CD4-positive, alpha-beta T cell treated with Interleukin-1 beta for 1 hour (primary cell): ENCODE measurements at places on chromosomes 11 and 22.

DNA sequence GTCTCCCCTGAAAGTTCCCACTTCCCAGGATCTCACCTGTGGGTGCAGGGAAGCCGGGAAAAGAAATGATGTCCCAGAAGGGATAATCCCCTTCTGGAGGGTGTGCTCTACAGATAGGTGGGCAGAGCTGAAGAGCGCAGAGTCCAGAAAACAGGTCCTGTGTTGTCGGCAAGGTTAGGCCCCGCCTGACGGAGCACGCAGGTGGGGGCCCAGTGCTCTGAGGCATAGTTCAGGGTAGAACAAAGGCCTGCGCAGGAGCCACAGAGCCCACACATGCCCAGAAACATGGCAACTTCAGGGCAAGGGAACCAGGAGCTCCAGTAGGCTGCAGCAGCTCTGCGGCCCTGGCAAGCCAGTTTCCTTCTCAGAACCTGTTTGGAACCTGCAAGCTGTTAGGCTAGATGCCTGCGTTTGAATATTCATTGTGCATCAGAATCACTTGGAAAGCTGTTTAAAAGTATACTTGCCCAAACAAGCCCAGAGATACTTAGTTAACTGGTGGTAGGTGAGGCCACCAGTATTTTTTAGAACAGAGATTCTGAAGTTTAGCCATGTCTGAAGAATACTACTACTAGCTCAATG lies 386.6 kb downstream of the BUD13 start:
- no peak for DNase-seq

GRCh38 chr11:126890561-126890960 lies 110.0 kb downstream of the KIRREL3 start:
- no peak for DNase-seq

- DNase-seq = no peak
Measured at GRCh38 chr22:20106205-20106848, 9.6 kb upstream of the RANBP1 start.

GRCh38 chr11:120400564-120401364 lies 64.6 kb downstream of the ARHGEF12 start:
- no peak for DNase-seq

- no peak for DNase-seq
Measured at GRCh38 chr11:6611963-6612212, 128 bp downstream of the TAF10 start.

- DNase-seq = no peak
Measured at GRCh38 chr11:121268581-121268980, 24.0 kb upstream of the SC5D start.

DNA sequence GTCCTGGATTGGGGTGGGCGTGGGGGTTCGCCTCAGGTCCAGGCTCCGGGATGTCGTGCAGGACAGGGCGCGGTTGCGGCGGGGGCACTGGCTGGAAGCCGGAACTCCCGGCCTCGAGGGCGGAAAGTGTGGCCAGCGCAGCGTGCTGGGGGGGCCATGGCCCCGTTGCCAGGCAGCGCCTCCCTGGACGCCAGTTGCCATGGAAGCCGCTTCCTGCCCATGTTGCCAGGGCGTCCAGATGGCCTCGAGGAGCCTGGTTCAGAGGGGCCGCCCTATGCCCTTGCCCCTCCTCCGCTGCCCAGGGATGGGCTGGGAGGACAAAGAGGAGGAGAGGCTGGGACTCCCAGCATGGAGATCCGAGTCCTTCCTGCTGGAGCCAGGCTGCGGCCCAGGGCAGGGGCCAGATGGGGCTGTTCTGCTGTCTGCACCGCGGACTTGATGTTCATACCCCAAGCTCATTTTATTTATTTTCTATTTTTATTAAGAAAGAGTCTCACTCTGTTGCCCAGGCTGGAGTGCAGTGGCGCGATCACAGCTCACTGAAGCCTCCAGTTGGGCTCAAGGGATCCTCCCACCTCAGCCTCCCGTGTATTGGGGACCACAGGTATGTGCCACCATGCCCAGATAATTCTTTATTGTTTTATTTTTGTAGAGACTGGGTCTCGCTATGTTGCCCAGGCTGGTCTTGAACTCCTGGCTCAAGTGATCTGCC lies 4.6 kb upstream of the CCDC188 start:
- peak; percentile 12 for DNase-seq

DNA sequence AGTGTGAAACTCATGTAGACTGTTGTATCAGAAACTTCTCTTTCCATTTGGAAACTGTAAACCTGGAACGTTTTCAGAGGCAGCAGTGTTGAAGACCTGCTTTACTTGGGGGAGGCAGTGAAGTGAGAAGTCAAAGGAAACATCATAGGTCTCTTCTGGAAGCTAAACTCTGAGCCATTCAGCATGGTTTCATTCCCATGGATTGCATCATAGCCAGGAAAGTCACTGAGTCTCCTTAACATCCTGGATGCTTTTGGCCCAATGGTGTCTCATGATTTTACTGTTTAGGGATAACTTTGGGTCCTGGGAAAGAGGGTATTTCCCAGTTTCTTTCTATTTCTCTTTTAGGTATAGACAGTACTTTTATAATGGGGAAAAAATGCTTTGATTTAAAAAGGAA lies 153.2 kb upstream of the E2F8 start:
- no peak for DNase-seq

GRCh38 chr11:131052367-131052766 lies 136.1 kb upstream of the SNX19 start:
- DNase-seq = no peak

DNA sequence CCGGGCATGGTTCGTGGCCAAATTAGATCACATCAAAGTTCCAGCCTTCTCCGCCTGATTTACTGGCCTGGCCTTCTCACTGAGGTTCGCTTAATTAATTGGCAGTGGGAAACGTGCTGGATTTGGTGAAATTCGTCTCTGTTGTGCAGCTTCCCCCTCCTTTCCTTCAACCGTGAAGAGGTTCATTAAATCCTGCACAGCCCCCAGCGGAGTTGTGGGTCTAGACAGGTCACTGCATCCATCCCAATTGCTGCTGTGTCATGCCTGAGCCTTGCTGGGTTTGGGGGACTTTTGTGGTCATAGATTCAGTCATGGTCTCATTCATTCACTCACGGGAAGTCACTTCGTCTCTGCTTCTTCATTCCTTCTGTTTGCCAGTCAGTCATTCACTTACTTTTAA lies 90.0 kb downstream of the INSC start:
- DNase-seq = no peak

DNA sequence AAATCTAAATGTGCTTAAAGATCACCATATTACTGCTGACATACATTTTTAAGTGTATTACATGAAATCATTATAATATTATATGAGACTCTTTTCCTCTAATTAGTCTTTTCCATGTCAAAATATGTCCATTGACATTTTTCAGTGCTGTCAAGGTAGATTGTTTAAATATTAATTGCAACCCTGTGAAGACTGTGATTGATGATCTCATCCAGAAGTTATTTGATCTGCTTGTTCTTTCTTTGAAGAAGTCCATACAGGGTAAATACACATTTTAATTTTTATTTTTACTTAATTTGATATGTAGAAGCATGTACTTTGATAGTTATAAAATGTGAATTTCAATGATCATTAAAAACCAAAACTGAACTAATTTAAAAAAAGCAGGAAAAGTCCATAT lies 38.4 kb downstream of the DYNC2H1 start:
- DNase-seq = no peak

GRCh38 chr11:98559961-98560360 lies 460.8 kb upstream of the CNTN5 start:
- DNase-seq = no peak

GRCh38 chr22:37019309-37020191 lies at the start of the genes MPST and TST:
TSS of gene MPST (plus strand) at chr22:37019742. CDS start at chr22:37019837, 95 bp downstream.
TSS of gene TST (minus strand) at chr22:37019447. CDS start at chr22:37018732, 715 bp downstream.
- DNase-seq = peak; percentile 39

- DNase-seq = no peak
Measured at GRCh38 chr11:106172386-106172991, 95.0 kb downstream of the AASDHPPT start.

- no peak for DNase-seq
Measured at GRCh38 chr22:42177891-42178336, 47.3 kb upstream of the CYP2D6 start.

DNA sequence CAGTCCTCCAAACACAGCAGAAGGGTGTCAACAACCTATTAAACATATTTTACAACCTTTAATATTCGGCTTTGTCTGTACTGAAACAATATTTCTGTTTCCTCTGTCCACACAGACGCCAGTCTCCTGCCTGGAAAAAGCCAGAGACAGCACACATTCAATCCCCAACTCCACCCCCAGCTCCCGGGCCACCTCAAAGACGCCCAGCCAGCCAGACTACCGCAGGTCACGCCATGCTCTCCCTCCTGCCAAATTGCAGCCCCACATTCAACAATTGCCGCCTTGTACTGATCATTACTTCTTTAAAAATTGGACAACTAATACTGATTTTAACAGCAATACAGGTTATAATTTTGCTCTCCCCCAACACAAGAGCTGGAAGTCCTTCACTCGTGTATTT lies 1.2 kb downstream of the SERGEF start:
- DNase-seq = no peak

DNA sequence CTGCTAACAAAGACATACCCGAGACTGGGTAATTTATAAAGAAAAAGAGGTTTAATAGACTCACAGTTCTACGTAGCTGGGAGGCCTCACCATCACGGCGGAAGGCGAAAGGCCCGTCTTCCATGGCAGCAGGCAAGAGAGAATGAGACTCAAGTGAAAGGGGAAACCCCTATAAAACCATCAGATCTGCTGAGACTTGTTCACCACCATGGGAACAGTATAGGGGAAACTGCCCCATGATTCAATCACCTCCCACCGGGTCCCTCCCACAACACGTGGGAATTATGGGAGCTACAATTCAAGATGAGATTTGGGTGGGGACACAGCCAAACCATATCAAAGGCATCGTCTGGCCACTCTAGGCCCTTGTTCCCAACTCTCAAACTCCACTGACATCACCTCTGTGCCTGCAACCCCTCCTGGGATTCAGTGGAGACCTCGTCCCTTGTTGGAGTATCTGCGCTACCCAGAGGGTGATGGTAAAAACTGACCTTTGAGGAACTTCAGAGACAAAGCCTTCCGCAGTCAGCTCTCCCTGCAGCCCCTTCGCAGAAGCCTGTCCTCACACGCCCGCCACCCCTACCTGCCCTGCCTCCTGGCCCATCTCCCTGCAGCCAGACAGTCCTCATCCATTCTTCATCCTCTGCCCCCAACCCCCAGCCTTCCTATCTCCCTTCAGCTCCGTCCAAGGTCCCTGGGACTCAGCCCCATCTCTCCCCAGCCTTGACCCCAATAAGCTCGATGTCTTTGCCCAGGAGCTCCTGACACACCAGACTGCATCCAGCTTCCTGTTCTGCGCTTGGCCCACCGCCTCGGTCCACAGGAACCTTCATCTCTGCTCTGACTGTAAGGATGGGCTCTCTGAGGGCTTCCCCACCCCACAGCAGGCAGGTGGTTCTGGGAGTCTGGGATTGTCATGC lies 15.8 kb downstream of the CCND1 start:
- DNase-seq = no peak

GRCh38 chr11:7381937-7382336 lies 103.4 kb upstream of the OLFML1 start:
- DNase-seq = no peak

GRCh38 chr11:77178150-77178549 lies 50.1 kb downstream of the MYO7A start:
- DNase-seq = no peak

DNA sequence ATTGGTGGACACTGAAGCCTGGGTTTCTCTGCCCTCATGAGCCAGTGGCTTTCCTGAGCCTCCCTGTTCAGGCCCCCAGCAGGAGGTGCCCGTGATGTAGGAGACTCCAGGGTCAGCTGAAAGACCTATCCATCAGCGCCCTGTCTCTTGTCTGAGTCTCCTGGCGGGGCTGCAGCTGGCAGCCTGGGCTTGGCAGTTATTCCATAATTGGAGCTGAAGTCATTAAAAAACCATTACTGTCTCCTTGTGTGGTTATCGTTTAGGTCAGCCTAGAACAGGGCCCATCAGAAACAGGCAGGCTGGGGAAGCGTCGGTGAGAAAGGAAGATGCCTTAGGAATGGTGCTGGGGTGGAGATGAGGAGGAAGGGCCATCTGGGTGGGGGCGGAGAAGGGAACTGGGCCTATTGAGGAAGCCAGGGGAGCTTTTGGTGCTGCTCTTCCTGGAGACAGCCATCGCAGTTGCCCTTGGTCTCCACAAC lies 5.0 kb downstream of the TUB start:
- DNase-seq = no peak

GRCh38 chr11:109123816-109124787 lies 297.9 kb upstream of the C11orf87 start:
- no peak for DNase-seq

GRCh38 chr11:134294664-134295063 lies 18.5 kb downstream of the GLB1L3 start:
- DNase-seq = no peak

DNA sequence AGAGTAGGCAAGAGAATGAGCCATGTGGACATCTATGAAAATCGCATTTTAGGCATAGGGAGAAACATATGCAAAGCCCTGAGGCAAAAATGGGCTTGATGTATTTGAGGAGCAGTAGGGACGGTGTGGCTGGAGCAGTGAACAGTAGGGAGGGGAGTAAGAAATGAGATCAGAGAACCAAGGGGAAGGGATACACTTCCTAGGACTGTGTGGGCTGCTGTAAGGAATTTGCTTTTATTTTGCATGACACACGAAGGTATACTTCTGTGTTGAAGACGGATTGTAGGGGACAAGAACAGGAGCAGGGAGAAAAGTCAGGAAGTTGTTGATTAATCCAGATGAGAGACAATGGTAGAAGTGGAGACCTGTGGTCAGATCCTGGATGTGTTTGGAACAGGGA lies 572.1 kb downstream of the JRKL start:
- no peak for DNase-seq

GRCh38 chr11:131626788-131627187 lies 256.4 kb downstream of the NTM start:
- DNase-seq = no peak

DNA sequence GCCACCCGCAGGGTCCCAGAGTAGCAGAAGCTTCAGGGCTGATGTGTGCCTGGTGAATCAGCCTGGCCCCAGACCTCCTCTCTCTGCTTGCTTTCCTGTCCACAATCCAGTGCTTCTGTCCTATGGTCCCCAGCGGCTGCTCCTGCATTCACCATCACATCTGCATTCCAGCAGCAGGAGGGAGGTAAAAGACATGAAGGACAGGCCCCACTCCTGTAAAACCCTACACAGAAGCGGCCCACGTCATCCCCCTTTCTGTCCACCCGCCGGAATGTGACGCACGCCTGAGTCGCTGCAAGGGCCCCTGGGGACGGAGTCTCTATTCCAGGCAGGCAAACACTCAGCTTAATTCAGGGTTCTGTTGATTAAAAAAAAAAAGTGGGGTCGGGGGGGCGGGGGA lies 58.3 kb downstream of the CDKN1C start:
- DNase-seq = no peak

GRCh38 chr22:20528405-20528978 lies 21.1 kb downstream of the MED15 start:
- no peak for DNase-seq

DNA sequence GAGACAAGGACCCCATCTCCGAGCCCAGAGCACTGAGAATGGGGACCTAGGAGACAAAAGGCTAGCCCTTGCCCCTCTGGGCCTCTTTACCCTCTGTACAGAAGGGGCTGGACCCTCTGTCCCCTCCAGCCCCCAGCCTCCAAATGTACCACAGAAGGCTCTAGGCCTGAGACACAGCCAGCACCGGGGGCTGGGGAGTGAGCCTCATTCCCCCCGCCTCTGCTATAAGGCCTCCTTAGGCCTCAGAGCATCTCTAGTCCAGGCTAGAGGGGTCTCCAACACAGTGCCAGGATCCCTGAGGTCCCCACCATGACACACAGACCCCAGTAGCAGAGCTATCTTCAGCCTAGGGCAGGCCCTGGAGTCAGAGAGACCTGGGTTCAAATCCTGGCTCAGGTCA lies 4.8 kb downstream of the SMTN start:
- DNase-seq = no peak
